ENCODE measurements at places on chromosomes 4 and X. TPM values are rescaled to one million over a fixed set of nuclear protein-coding genes. Genes with fewer than 3 reads are reported as not detected.

Gene TMEM31
- not detected for total RNA-seq

Gene L1CAM
- total RNA-seq = not detected

Gene CT45A1
- total RNA-seq = not detected

Gene HPGDS
- not detected for total RNA-seq

Gene CPZ
- 33.6 TPM for total RNA-seq

Gene ADGRG4
- not detected for total RNA-seq

Gene FABP2
- total RNA-seq = not detected

Gene HTN1
- not detected for total RNA-seq

Gene HMGB3
- total RNA-seq = 3.4 TPM

Gene MAGIX
- 0.19 TPM for total RNA-seq

Gene BEND2
- not detected for total RNA-seq

Gene CCKAR
- total RNA-seq = not detected

Gene CSAG2
- total RNA-seq = not detected

Gene H2BW2
- total RNA-seq = not detected

All from cardiac ventricle fibroblast (primary cell).